ENCODE measurements at places on chromosomes 2 and 18.

DNA sequence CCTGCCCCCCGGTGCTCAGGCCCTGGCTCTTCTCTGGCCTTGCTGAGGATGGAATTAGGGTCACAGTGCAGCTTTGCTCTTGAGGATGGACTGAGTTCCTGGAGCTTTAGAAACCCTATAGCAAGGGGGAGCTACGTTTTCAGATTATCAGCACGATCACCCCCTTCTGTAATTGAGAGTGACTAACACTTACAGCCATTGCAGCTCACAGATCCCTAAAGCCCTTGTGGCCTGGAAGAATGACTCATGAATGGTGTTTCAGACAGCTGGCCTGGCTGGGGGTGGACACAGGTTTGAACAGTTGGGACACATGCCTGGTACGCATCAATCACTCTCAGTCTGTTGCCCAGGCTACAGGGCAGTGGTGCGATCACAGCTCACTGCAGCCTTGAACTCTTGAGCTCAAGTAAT is 79.7 kb upstream of the IGFBP5 start:
- DNase-seq, result peak; percentile 95

- DNase-seq, result no peak
Measured at GRCh38 chr2:120319123-120319522, 26.8 kb upstream of the INHBB start.

- DNase-seq, result peak; percentile 61
Measured at GRCh38 chr18:3454365-3455089, 4.6 kb downstream of the TGIF1 start.

- DNase-seq, result no peak
Measured at GRCh38 chr2:19888831-19889230, 13.0 kb downstream of the TTC32 start.

DNA sequence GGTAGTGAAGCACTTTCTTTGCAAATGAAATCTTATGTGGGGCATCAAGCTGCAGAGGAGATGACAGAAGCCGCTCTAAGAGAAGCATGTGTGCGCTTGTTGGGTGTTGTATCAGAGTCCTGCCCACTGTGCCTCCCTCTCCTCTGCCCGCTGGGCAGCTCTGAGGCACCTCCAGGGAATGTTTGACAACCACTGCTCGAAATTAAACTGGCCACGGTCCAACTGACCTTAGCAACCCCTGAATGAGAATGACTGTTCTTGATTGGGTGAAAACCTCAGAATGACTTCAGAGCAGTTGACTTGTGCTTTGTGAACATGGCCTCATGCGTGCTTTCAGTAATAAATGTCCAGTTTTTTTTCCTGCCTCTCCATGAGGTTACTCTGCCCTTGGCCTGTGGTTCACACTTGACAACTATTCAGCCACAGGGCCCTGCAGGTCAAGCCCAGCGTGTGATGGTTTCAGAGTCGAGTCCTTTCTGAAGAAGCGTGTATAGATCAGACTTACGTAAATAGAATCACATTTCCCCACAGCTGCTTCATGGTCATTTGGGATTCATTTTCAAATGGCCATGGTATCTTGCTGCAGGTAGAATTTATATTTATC is 94.9 kb downstream of the SLC4A3 start:
- DNase-seq, result no peak
